Naive thymus-derived CD8-positive, alpha-beta T cell (primary cell): ENCODE measurements at places on chromosomes 2 and 18.
A peak's percentile ranks its signal among the peaks of the same experiment; 100 is the strongest.

DNA sequence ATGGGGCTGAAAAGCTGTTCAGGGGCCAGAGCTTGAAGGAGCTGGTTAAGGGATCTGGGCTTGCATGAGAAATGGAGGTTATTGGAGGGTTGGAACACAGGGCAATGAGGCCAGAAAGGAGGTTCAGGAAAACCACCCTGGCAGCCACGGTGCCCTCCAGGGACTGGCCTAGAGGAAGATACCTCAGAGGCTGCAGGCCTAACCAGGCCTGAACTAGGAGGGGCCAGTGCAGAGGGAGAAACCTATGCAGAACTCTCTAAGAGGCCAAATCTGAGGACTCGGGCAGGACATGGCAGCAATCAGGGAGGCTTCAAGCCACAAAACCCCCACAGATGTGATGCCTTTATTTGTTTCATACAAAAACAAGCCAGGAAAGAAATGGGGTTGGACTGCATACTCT is 66.8 kb downstream of the BIN1 start:
- no peaks in the 10 kb centered on the region for H3K36me3 ChIP-seq
- no peaks in the 10 kb centered on the region for H3K27me3 ChIP-seq
- H3K4me1 ChIP-seq = no peaks in the 10 kb centered on the region
- no peak overlapping the region for H3K27ac ChIP-seq

GRCh38 chr18:50967714-50968661 is at the start of gene ELAC1:
ELAC1 (plus strand) TSS chr18:50968040; CDS start chr18:50974405, 6,365 bp downstream.
- peak within 1 kb of the TSS; percentile 95 for H3K4me3 ChIP-seq
- peak; percentile 59 for DNase-seq
- H3K4me1 ChIP-seq = peaks cover 32% of the 10 kb centered on the region
- peaks cover 9% of the 10 kb centered on the region for H3K36me3 ChIP-seq
- H3K27me3 ChIP-seq = no peaks in the 10 kb centered on the region
- peak within 1 kb of the TSS; percentile 97 for H3K27ac ChIP-seq

DNA sequence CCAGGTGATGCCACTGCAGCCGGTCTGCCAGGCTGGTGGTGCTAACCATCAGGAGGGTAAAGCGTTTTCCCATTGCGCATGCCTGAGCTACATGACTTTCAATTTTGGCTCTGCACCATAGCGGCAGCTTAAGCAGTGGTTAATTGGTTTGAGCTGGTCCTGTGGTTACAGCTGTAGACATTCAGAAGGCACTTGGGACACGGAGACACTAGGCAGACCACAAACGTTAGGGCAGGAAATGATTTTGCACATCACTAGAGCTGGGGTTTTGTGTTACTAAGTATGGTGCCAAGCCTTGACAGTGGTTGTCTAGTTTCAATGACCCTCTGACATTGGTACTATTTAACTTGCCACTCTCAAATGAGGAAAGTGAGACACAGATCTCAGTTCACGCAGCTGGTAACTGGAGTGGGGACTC is 28.9 kb upstream of the CNOT11 start:
- H3K36me3 ChIP-seq = no peaks in the 10 kb centered on the region
- no peaks in the 10 kb centered on the region for H3K27me3 ChIP-seq
- H3K27ac ChIP-seq = peak overlapping the region; percentile 79
- peaks cover 6% of the 10 kb centered on the region for H3K4me1 ChIP-seq

GRCh38 chr2:46001741-46002506 is 295.3 kb upstream of the EPAS1 start:
- H3K27me3 ChIP-seq = no peaks in the 10 kb centered on the region
- no peak for DNase-seq
- no peak overlapping the region for H3K4me3 ChIP-seq

DNA sequence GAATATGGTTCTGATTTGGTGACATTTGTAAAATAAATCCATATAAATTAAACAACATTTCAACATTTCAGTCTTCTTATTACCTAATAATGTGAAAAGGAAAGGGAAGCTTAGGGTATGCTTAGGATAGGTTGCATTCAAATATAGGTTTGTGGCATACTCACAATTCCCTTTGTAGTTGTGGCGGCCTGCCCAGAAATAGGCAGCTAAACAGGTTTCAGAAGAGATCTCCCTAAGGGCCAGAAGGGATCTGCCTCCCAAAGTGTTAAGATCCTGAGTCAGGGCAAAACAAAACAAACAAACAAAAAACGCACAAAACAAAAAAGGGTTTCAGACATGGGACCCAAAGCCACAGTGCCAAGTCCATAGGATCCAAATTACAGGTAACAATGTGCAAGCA is 41.4 kb upstream of the TCF7L1 start:
- peaks cover 11% of the 10 kb centered on the region for H3K27me3 ChIP-seq
- no peaks in the 10 kb centered on the region for H3K4me1 ChIP-seq
- H3K4me3 ChIP-seq = no peak overlapping the region

GRCh38 chr18:79515331-79515730 is 119.6 kb downstream of the NFATC1 start:
- H3K27ac ChIP-seq = peak overlapping the region; percentile 85
- no peak overlapping the region for H3K4me3 ChIP-seq
- no peak for DNase-seq

GRCh38 chr2:120904830-120905234 is 169.2 kb downstream of the GLI2 start:
- H3K4me3 ChIP-seq = no peak overlapping the region
- no peaks in the 10 kb centered on the region for H3K36me3 ChIP-seq
- H3K4me1 ChIP-seq = peaks cover 1% of the 10 kb centered on the region
- no peaks in the 10 kb centered on the region for H3K27me3 ChIP-seq
- no peak for DNase-seq

DNA sequence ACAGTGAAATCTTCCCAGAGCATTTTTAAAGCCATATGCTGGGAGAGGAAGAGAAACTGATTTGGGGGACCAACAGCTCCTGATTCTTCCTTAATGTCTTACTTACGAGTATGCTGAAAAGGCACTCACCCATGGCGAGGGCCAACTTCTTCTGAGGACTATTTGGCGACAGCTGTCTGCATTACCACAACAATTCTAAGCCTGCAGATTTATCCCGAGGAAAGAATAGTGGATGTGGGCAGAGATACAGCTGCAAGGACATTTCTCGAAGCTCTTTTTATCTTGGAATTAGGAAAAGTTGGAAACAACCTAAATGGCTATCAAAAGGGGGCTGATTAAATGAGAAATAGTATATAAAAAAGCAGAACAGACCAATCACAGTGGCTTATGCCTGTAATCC is 40.3 kb upstream of the FHL2 start:
- no peaks in the 10 kb centered on the region for H3K36me3 ChIP-seq
- H3K4me3 ChIP-seq = no peak overlapping the region
- no peak for DNase-seq
- H3K4me1 ChIP-seq = no peaks in the 10 kb centered on the region

DNA sequence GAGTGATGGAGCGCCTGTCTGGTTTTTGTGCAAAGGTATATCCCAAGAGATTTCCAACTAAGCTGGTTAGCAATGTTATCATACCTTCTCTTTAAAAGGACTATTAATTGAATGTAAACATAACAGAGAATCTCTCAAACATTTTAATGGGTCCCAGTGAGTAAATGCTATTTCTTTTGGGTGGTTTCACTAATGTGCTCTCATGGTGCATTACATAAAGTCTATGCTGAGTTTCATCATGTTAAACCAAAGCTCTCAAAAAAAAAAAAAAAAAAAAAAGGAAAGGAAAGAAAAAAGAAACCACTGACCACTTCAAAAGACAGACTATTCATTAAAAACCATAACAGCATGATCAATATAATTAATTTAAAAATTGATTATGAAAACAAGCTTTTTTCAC is 119.1 kb upstream of the SCN1A start:
- H3K4me3 ChIP-seq = no peak overlapping the region
- H3K4me1 ChIP-seq = no peaks in the 10 kb centered on the region
- no peak overlapping the region for H3K27ac ChIP-seq
- H3K27me3 ChIP-seq = no peaks in the 10 kb centered on the region
- no peaks in the 10 kb centered on the region for H3K36me3 ChIP-seq
- DNase-seq = no peak

DNA sequence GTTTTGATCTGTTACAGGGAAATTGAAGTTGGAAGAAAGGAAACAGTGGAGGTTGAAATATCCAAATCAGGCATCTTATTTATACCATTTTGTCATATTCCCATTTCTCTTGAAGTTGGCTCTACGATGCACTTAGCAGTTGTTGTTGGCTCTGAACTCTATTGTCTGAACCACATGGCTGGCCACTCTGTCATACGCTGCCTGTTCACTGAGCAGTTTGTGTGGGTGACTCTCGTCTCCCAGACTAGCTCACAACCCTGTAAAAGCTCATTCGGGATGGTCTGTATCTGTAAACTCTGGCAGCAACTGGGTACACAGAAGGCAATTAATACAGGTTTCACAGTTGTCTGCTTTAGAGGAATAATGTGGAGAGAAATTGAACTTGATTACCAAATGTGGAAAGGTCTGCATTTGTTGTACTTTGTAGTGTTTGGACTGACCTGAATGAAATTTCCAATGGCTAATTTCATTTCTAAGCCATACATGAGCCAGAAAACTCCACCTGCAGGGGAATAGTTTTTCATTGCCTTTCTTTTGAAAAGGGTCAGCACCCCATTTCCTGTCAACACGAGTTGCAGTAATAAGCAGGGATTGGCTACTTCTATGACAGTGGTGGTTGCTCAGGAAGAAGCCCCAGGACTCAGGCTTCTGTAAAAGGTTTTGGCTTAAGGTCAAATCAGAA is 378.2 kb downstream of the OSR1 start:
- H3K27ac ChIP-seq = no peak overlapping the region
- H3K36me3 ChIP-seq = peaks cover 1% of the 10 kb centered on the region
- H3K4me1 ChIP-seq = peaks cover 6% of the 10 kb centered on the region
- H3K27me3 ChIP-seq = no peaks in the 10 kb centered on the region
- no peak for DNase-seq

- peaks cover 12% of the 10 kb centered on the region for H3K27me3 ChIP-seq
- no peak overlapping the region for H3K27ac ChIP-seq
- no peaks in the 10 kb centered on the region for H3K36me3 ChIP-seq
- no peak for DNase-seq
- H3K4me3 ChIP-seq = peak overlapping the region; percentile 67
Observed at GRCh38 chr2:104434966-104435365, 418.9 kb upstream of the POU3F3 start.

GRCh38 chr2:72830273-72830672 is 4.4 kb upstream of the EXOC6B start:
- no peak overlapping the region for H3K4me3 ChIP-seq
- peaks cover 15% of the 10 kb centered on the region for H3K4me1 ChIP-seq
- no peak for DNase-seq

DNA sequence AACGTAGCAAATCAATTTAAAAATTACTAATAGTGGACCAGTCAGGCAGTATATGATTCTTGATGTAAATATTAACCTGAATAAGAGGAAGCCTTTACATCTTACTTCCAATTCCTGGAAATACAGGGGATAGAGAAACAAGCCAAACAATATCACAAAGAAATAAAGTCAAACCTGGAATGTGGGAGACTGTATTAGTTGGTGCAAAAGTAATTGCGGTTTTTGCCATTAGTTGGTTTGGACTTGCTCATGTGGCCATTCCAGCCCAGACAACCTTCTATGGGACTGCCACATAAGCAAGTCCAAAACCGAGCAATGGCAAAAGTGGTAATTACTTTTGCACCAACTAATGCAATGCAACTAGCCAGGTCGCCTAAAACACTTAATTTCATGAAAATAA is 38.9 kb upstream of the YES1 start:
- no peak overlapping the region for H3K27ac ChIP-seq
- no peak overlapping the region for H3K4me3 ChIP-seq
- no peaks in the 10 kb centered on the region for H3K4me1 ChIP-seq
- H3K36me3 ChIP-seq = no peaks in the 10 kb centered on the region
- H3K27me3 ChIP-seq = peaks cover 16% of the 10 kb centered on the region

DNA sequence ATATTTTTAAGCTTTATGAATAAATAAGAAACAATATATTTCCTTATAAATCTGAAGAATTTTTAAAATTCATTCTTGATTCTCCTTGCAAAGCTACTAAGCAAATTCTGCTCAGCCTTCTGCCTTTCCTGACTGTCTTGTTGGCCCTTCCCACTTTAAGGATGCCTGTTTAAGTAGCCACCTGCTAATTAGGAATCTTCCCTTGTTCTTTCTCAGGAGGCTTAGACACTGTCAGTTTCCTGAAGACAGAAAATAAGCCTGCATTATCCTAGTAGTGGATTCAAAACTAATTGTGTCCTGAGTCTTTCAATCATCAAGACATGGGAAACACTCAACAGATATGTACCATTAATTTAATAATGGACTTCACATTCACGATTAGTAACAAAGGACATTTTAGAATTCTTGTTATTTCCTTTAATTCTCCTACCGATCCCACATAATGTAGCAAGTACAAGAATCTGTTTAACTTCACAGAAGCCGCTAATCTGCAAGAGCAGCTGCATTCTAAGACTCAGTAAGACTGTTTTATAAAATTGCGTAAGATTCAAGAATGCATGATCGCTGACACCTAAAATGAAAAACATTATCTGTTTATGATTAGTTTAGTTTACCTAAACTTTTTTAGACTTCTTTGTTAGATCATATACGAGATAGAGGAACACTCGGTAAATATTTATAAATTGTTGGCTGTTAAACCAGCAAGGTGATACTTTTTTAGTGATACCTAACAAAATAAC is 445.4 kb upstream of the DSEL start:
- H3K36me3 ChIP-seq = no peaks in the 10 kb centered on the region
- H3K4me1 ChIP-seq = no peaks in the 10 kb centered on the region
- no peak for DNase-seq
- H3K27ac ChIP-seq = no peak overlapping the region

GRCh38 chr2:142710336-142710735 is 167.1 kb upstream of the KYNU start:
- H3K36me3 ChIP-seq = no peaks in the 10 kb centered on the region
- no peak overlapping the region for H3K4me3 ChIP-seq
- no peaks in the 10 kb centered on the region for H3K4me1 ChIP-seq

DNA sequence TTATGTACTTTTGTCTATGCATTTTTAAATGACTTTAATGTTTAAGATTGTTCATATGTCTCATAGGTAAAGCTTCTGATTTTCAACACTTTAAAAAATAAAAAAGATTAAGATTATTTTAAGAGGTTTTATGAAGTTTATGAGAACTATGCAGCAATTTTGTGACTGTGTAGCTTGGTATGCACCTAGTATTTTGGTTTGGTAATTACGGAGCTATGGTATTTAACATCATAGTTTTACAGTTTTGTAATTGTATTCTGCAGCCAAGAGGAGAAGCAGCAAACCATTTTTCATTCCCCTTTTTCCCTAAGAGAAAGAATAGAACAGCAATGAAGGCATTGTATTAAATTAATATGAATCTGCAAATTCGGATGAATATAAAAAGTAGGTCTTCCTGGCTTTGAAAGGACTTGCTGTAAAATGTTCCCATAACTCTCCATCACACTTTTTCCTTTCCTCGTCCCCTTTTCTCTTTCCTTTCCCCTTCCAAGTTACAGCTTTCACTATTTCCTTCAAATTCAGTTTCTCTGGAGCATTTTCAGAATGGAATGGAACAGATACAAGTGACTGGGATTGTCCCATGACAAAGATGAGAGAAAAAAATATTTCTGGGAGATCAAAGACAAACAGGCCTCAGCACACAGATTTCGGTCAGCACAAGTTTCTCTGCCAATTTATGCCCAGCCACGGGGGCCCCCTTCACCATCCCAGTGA is 26.1 kb upstream of the PIEZO2 start:
- no peak for DNase-seq
- H3K36me3 ChIP-seq = no peaks in the 10 kb centered on the region
- H3K27ac ChIP-seq = no peak overlapping the region
- no peak overlapping the region for H3K4me3 ChIP-seq

- H3K4me1 ChIP-seq = no peaks in the 10 kb centered on the region
- H3K27me3 ChIP-seq = no peaks in the 10 kb centered on the region
- H3K27ac ChIP-seq = no peak overlapping the region
- no peak for DNase-seq
- H3K4me3 ChIP-seq = no peak overlapping the region
Observed at GRCh38 chr2:48120759-48121242, 214.5 kb upstream of the FBXO11 start.

- H3K36me3 ChIP-seq = no peaks in the 10 kb centered on the region
- no peak overlapping the region for H3K4me3 ChIP-seq
- no peak for DNase-seq
- no peaks in the 10 kb centered on the region for H3K27me3 ChIP-seq
- no peak overlapping the region for H3K27ac ChIP-seq
Observed at GRCh38 chr2:36912695-36913094, 53.6 kb downstream of the STRN start.
